ENCODE measurements at places on chromosomes 5 and 9.

- DNase-seq: no peak
Observed at GRCh38 chr5:171315386-171315891, 6.4 kb downstream of the TLX3 start.

- DNase-seq: no peak
Observed at GRCh38 chr5:161697001-161697400, 11.5 kb downstream of the GABRA6 start.

DNA sequence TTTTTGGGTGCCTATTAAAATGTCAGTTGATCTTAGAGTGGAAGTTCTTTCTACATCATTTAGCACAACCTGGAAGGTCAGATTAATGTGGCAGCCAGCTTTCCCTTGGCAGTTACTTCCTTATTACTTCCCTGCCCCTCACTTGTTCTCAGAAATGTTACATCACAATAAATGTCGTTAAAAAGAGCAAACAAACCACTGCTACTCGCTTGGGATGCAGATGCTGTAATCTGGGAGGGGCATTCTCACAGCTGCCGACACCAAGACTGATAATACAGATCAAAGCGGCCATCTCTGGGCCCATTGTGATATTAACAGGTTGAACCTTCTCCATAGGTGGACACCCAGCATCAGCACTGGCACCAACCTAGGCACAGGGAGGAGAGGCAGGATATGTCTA, 29.3 kb downstream of the PLAC8L1 start:
- no peak for DNase-seq

DNA sequence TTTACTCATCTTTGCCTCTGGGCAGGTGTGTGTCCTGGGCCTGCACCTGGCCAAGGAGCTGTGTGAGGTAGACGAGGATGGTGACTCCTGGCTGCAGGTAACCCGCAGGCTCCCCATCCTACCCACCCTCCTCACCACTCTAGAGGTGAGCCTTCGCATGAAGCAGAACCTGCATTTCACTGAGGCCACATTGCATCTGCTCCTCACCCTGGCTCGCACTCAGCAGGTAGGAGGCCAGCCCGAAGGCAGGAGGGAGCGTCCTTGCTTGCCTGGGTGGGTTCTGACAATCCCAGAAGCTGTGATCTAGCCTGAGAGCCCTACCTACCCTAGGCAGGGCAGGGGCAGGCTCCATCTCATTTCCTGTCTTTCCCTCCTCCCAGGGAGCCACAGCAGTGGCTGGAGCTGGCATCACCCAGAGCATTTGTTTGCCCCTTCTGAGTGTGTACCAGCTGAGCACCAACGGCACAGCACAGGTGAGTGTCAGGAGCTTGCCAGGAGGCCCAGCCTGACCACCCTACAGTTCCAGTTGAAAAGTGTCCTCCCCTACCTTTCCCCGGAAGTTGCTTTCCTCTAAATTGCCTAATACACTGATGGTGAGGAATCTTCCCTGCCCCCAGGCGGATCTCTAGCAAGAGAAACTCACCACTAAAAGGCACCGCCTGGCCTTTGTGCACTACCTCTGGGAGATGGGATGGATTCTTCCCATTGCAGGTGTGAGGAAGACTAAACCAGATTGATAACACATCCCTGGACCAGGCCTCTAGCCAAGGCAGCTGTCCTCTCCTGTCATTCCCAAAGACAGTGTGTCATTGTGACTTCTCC, 26.4 kb downstream of the SH3GLB2 start:
- no peak for DNase-seq

DNA sequence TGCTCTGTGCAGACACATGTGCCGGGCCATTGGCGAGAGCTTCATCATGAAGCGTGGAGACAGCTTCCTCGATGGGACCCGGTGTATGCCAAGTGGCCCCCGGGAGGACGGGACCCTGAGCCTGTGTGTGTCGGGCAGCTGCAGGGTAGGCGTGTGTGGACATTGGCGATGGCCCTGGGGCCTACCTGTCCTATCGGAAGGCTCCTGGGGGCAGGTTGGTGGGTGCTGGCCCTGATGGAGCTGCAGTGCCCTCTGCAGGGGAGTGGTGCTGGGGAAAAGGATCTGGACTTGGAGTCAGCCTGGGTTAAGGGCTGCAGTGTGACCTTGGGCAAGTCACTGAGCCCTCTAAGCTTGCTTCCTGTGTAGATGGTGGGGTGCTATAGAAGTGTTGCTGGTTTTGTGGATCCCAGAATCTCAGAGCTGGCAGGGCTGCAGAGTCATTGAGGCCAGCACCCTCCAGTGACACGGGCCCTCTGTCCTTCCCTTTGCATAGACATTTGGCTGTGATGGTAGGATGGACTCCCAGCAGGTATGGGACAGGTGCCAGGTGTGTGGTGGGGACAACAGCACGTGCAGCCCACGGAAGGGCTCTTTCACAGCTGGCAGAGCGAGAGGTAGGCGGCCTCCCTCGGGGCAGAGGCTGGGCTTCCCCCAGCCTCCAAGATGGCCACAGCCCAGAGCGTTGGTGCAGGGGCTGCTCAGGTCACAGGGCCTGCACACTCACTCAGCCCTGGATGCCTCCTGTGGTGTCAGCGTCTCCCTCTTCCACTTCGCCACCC, 15.8 kb downstream of the ADAMTS13 start:
- no peak for DNase-seq

GRCh38 chr5:79859588-79859987, 131.5 kb downstream of the MTX3 start:
- DNase-seq: no peak

GRCh38 chr9:99485459-99485858, 263.4 kb downstream of the SEC61B start:
- DNase-seq: peak; percentile 7

DNA sequence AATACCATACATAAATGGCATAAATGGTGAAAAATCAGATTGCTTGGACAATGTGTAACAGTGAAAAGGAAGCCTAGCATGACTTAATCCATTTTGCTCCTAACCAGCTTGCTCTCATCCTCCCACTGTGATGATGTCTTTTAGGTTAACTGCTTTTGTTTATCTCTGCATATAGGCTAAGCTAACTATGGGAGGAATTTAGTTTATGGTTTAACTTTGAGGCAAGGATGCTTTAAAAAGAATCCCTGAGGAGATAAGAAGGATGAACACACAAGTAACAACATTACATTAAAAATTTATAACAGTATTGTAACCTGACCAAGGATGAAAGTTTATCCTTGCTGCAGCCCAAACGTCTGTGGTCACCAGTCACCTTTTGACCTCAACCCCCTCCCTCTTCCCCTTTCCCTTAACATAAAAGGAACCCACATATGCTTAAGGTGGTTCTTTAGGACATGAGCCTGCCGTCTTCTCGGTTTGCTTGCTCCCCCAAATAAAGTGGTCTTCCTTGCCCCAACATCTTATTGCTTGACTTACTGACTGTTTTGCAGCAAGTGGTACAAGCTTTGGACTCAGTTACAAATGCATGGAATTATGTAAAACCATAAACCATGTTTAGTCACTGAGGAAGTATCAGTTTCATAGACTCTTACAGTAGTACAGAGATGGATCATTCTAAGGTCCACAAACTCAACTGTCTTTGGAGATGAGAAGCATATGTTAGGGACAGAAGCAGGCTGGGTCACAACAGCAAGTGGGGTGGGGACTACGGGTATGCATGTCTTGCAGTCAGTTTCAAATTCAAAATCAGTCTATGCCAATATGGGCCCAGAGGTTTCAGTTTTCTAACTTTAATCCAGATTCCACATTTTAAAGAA, 31.3 kb downstream of the AGXT2 start:
- no peak for DNase-seq

DNA sequence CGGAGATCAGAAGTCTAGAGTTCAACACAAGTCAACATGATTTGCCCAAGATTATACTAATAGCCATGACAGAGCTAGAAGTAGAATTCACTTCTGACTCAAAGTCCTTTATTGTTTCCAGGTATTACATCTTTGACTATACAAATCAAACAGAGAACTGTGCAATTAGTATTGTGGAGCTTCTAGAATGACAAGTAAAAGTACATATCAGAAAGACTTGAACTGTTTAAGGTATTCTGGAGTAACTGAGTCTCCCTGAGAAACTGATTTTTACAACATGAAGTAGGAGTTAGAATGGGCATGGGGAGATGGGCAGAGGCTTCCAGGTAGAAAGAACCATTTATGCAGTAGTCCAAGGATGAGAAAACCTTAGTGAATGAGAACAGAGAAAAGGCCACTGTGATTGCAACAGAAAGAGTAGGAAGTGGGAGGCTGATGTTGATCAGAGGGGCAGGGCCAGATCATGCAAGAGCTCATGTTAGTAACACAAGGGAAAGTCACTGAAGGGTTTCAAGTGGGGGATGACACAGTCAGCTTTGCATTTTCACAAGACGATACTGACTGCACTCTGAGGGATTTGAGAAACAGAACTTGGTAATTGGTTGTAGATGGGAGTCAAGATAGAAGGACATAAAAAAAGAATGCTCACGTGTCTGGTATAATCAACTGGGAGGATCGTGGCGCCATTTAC, 280.7 kb downstream of the RFX3 start:
- DNase-seq: no peak

GRCh38 chr5:128782446-128782845, 182.8 kb upstream of the SLC27A6 start:
- peak; percentile 56 for DNase-seq

DNA sequence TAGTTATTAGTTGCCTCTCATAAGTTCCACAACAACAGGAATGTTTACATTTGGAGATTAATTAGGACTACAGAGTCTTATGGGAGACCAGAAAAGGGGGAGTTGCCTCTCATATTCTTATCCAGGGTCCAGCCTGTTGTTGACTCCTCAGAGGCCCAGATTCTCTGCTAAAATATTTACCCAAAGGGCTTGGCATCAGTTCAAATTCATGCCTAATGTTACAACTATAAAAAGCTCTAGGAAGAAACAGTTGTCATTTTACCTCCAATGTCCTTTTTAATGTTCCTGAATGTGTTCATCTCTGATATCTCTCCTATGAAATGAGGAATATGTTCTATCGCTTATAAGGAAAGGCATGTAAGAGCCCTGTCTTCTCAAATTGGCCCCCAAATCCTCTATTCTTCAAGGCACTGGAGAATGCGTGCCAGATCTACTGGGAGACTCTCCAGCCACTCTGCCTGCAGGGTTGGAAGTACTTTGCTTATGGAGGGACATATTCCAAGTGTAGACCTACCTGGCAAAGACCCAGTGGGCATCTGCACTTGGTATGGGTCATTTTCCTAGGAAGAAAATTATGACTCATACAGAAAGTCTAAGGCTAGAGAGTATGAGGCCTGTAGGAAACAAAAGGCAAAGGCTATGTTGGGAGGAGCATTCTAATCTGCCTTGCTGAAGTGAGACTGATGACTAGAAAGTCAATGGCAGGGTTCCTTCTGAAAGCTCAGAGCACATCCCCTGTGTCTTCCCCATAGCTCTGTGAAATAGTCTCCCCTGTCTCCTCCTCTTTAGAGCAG, 192.6 kb downstream of the ESM1 start:
- DNase-seq: peak; percentile 26

GRCh38 chr5:124698770-124699169, 47.7 kb downstream of the ZNF608 start:
- DNase-seq: no peak

GRCh38 chr9:74277532-74277931, 219.6 kb upstream of the RORB start:
- DNase-seq: no peak

GRCh38 chr5:64625678-64626077, 64.6 kb upstream of the SHISAL2B start:
- peak; percentile 15 for DNase-seq
